ENCODE measurements at places on chromosomes 1 and 21.

GRCh38 chr1:40952744-40953315 lies 26.7 kb upstream of the CTPS1 start:
- DNase-seq, result no peak

DNA sequence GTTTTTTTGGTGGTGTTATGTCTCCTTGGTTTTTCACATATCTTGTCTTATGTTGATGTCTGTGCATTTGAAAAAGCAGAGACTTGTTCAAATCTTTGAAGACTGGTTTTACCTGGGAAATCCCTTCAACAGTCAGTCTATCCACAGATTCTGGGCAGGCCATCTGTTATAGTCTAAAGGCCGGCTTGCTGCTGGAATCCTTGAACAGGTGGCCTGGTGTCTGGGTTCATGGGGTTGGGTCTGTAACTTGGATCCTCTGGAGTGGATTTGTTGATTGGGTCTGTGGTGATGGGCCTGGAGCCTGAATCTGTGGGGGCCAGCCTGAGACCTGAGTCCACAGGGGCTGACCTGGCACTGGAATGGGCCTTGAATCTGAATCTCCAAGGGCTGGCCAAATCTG lies 12.2 kb downstream of the LORICRIN start:
- DNase-seq, result no peak

- no peak for DNase-seq
These were observed 4.5 kb upstream of the LEFTY2 start for GRCh38 chr1:225945564-225945963.

DNA sequence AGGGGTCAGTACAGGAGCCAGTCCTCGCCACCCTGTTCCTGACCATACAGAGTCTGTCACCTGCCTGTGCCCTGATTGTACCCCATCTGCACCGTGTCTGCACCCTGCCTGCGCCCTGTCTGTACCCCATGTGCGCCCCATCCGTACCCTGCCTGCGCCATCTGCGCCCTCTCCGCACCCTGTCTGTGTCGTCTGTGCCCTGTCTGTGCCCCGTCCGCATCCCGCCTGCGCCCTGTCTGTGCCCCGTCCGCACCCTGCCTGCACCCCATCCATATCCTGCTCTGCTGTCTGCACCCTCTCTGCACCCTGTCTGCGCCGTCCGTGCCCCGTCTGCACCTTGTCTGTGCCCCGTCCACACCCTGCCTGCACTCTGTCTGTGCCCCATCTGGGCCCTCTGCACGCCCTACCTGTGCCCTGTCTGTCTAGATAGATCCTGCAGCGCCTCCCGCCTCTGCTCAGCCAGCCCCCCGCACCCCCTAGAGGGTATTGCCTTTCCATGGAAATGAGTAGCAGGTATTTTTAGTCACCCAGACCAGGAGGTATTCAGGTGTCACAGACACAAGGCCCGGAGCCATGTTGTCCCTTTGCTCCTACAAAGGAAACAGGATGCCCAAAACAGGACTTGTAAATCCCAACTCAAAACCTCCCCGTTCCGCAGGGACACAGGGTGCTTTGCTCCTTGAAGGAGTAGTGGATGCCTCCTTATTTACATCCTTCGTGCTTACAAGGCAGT lies 7.7 kb upstream of the NPHP4 start:
- DNase-seq, result no peak

DNA sequence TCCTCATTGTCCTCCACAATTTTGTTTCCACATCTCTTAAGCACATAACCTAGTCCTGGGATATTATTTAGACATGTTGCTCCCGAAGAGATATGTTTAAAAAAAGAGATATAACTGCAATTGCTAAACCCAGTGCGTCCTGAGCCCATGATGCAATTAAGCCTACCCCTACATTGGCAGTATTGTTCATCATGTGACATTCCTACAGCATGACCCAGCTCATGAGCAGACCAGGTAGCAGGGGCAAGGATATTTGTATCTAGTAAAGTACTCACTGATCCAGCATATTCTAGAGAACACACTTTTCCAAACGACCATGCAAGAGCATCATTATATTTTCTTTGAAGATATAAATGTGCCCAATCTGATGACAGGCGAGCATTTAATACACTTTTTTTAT lies 1.2 kb downstream of the ADAM30 start:
- no peak for DNase-seq

Data from neural crest cell (in vitro differentiated cells).